ENCODE measurements at places on chromosomes 2 and 18.
A peak's percentile ranks its signal among the peaks of the same experiment; 100 is the strongest.

- H3K4me1 ChIP-seq = peaks cover 7% of the 10 kb centered on the region
- H3K27ac ChIP-seq = no peak overlapping the region
- H3K36me3 ChIP-seq = no peaks in the 10 kb centered on the region
- DNase-seq = no peak
Measured at GRCh38 chr2:176534798-176535466, 265.7 kb downstream of the MTX2 start.

DNA sequence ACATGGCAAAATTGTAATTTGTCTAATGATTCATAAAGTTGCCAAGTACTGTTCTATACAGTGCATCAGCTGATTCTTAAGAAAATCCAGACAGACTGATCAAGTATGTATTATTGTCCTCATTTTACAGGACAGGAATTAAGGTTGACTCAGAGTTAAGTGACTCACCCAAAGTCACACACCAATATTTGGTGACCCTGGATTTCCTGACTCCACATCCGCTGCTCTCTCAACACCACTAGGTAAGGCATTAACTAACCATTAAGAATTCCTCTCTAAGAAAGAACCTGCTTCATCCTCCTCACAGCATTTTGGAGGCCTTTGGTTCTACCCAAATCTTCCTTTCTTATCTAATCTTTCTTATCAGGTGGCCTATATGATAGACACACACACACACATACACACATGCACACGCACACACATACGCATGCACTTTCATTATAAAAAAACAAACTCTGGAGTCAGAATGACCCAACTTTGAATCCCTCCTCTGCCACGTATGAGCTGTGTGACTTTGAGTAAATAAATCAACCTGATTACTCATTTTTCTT is 150.8 kb downstream of the ANKRD44 start:
- no peak for DNase-seq
- no peak overlapping the region for H3K27ac ChIP-seq
- H3K4me3 ChIP-seq = no peak overlapping the region
- H3K27me3 ChIP-seq = no peaks in the 10 kb centered on the region
- no peaks in the 10 kb centered on the region for H3K4me1 ChIP-seq
- no peaks in the 10 kb centered on the region for H3K36me3 ChIP-seq

DNA sequence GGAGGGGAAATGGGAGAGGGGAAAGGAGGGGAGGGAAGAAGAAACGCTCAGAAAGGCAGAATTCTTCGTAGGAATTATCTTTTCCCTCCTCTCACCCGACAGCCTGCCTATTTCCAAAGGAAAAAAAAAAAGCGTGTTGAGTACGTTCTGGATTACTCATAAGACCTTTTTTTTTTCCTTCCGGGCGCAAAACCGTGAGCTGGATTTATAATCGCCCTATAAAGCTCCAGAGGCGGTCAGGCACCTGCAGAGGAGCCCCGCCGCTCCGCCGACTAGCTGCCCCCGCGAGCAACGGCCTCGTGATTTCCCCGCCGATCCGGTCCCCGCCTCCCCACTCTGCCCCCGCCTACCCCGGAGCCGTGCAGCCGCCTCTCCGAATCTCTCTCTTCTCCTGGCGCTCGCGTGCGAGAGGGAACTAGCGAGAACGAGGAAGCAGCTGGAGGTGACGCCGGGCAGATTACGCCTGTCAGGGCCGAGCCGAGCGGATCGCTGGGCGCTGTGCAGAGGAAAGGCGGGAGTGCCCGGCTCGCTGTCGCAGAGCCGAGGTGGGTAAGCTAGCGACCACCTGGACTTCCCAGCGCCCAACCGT is at the start of gene GAD1:
TSS of gene GAD1 (plus strand) at position 384 of the 589 bp plus-strand sequence. CDS start 1,705 bp downstream, outside the sequence.
- no peak for DNase-seq
- H3K4me3 ChIP-seq = peak within 1 kb of the TSS; percentile 42
- no peaks in the 10 kb centered on the region for H3K36me3 ChIP-seq
- H3K4me1 ChIP-seq = peaks cover 69% of the 10 kb centered on the region
- H3K27ac ChIP-seq = no peak within 1 kb of the TSS
- peaks cover 51% of the 10 kb centered on the region for H3K27me3 ChIP-seq

- no peak overlapping the region for H3K27ac ChIP-seq
- H3K4me1 ChIP-seq = no peaks in the 10 kb centered on the region
- H3K36me3 ChIP-seq = no peaks in the 10 kb centered on the region
- H3K27me3 ChIP-seq = no peaks in the 10 kb centered on the region
- DNase-seq = no peak
- no peak overlapping the region for H3K4me3 ChIP-seq
Measured at GRCh38 chr2:116586328-116586689, 1228.2 kb upstream of the DDX18 start.

DNA sequence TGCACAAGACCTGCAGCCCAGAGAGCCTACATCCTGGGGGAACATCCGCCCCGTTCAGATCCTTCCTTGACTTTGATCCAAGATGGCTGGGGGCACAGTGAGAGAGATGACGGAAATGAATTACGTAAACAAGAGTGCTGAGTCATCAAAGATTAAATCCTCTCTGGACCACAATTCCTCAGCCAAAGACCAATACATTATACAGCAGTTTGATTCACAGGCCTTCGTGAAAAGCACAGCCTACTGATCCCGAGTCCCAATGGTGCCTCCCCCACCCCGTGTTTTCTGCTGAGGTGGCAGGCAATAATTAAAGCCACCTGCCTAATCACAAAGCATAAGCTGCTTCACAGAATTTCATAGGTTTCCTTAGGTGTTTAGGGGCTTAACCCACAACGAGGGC is 43.0 kb downstream of the MYO5B start:
- H3K4me3 ChIP-seq = no peak overlapping the region
- H3K27me3 ChIP-seq = no peaks in the 10 kb centered on the region
- H3K27ac ChIP-seq = no peak overlapping the region
- H3K36me3 ChIP-seq = no peaks in the 10 kb centered on the region
- DNase-seq = no peak

DNA sequence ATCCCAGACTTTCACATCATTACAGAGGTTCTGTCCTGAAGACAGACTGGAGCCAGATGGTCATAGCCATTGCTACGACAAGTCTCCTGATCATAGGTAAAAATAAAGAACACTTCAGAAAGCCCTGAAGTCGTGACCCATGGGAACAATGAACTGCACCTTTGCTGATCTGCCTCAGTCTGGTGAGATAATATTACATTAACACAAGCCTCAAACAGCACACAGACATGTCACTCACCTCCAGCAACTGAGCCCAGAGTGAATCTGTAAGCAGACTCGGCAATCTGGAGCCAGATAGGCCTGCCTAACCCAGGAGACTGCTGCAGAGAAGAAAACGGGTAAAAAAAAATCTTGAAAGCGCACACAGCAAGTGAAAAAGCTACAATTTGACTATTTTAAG is 79.2 kb downstream of the SLC25A12 start:
- no peak overlapping the region for H3K27ac ChIP-seq
- no peak overlapping the region for H3K4me3 ChIP-seq
- H3K4me1 ChIP-seq = no peaks in the 10 kb centered on the region

All from right atrium auricular region (tissue), 2 donors.